ENCODE measurements at places on chromosomes 16 and 17. TPM values are rescaled to one million over a fixed set of nuclear protein-coding genes. Genes with fewer than 3 reads are reported as not detected.

CD300E gene
- 0.21 TPM for total RNA-seq

CETP gene
- total RNA-seq = not detected

DNA sequence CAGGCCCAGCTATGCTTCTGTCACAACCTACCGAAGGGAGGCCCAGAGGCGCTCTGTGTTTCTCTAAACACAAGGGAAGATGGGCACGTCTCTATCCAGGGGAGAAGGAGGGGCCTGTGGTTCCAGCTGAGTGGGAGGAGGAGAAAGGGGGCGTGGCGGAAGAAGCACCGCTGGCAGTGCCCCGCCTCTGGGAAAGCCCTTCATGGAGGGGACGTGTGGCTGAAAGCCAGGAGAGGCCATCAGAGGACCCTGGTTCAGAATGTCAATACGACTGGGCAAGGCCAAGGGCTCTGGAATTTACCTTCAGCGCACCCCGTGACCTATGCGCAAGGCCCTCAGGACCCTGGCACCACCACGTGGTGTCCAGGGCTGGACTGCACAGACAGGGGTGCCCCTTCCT lies 12.3 kb upstream of the SLC38A8 start:
- H3K36me3 ChIP-seq = peaks cover 73% of the 10 kb centered on the region
- H3K4me3 ChIP-seq = no peak overlapping the region
- H3K27ac ChIP-seq = no peak overlapping the region
- no peaks in the 10 kb centered on the region for H3K4me1 ChIP-seq
- H3K27me3 ChIP-seq = no peaks in the 10 kb centered on the region

DNA sequence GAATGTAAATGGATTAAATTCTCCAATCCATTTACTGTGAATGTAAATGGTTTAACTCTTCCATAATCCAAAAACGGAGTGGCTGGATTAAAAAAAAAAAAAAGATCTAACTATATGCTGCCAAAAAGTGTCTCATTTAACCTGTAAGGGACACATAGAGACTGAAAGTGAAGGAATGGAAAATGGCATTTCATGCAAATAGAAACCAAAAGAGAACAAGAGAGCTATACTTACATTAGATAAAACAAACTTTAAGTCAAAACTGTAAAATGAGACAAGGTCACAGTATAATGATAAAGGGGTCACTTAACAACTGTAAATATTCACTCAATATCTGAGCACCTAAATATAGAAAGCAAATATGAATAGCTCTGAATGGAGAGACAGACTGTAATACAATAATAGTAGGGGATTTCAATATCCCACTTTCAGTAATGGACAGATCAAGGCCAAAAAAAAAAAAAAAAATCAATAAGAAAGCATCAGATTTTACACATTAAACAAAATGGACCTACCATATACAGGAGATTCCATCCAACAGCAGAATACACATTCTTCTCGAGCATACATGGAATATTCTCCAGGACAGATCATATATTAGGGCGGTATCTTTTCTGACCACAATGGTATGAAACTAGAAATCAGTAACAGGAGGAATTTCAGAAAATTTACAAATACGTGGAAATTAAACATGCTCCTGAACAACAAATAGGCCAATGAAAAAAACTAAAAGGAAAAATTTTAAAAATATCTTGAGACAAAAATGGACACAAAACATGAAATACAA lies 36.4 kb downstream of the CDR2 start:
- H3K36me3 ChIP-seq = peaks cover 28% of the 10 kb centered on the region
- no peaks in the 10 kb centered on the region for H3K27me3 ChIP-seq
- H3K27ac ChIP-seq = no peak overlapping the region

DNA sequence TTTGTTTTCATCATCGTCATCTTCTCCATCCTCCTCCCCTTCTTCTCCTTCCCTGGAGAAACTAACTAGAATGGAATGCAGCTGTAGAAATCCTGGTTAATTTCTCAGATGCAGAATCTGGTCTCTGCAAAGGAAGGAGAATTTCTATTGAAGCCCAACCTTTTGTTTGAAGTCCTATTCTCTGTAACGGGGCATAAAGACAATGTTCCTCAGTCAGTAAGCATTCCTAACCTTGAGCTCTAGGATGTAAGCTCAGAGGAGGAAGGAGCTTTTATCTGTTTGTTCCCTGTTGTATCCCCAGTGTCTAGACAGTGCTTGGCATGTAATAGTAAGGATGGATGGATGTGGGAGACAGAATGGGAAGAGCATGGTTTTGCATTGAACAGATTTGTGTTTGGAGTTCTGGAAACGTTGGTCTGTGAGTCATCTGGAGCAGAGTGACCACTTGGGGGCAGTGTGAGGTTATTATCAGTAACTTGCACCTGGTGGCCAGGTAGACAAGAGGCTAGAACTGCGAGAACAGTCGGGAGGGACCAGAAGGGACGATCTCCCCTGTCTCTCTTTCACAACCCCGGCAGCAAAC lies 363.7 kb downstream of the SNX29 start:
- H3K27me3 ChIP-seq = no peaks in the 10 kb centered on the region
- peaks cover 5% of the 10 kb centered on the region for H3K4me1 ChIP-seq
- no peak for DNase-seq
- no peaks in the 10 kb centered on the region for H3K36me3 ChIP-seq

- H3K4me1 ChIP-seq = no peaks in the 10 kb centered on the region
- no peaks in the 10 kb centered on the region for H3K27me3 ChIP-seq
- peaks cover 72% of the 10 kb centered on the region for H3K36me3 ChIP-seq
- no peak for DNase-seq
Measured at GRCh38 chr17:4548061-4548461, 7.1 kb downstream of the MYBBP1A start.

Measured in ascending aorta (tissue), 2 donors.